ENCODE measurements at places on chromosomes 4 and X.

DNA sequence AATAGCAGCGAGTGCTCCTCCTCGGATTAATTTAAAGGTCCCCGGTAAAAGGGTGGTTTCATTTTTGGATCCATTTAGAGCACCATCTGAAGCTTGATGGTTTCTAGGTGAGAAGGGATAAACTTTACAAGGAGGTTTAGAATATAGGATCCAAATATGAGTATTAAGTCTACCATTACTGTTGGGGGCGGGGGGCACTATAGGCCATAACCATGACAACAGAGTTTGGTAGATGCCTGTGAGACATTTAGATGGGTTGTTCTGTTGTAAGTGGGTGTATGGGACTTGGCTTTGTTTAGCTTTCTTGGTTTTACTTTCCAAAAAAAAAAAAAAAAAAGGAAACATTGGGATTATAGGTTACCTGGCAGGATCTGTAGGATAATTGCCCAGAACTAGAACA is 92.7 kb downstream of the TENT5D start:
- DNase-seq, result no peak

DNA sequence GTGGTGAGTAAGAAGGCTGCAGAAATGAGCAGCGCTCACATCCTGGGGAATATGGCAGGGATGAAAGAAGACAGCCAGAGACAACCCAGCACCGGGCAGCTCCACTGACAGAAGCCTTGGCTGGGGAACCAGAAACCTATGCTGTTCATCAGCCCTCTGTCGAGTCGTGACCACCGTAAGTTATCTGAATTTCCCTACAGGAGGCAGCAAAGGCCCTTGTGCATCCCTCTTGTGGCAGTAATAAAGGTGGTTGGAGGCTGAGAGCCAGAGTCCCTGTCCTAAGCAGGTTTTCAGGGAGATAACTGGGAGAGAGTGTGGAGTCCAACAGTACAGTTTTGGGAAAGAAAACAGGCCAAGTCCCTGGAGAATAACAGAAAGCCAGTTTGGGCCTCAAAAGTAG is 194.0 kb upstream of the BOD1L1 start:
- DNase-seq, result no peak

- DNase-seq, result no peak
Measured at GRCh38 chrX:54492340-54492739, 3.7 kb downstream of the FGD1 start.

GRCh38 chr4:154526151-154526550 is 24.0 kb downstream of the PLRG1 start:
- DNase-seq, result no peak

GRCh38 chr4:40306226-40306625 is 28.9 kb upstream of the CHRNA9 start:
- DNase-seq, result no peak

DNA sequence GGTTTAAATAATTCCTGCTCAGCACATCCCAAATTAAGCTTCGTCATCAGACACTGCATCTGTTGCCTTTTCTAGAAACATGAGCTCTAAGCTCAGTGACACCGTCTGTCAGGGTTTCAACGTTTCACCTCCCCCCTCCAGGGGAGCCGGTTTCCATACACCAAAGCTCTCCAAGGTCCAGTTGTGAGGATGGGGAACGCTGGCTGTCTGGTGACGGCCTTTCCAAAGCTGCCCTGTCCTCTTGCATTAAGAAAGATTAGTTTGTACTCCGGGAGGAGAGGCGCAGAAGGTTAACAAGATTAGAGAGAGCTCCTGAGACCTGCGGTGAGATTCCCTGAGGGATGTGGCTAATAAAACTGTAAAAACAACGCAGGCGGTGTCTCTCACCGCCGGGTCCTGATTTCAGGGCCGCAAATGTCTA is 43.2 kb downstream of the ASMT start:
- no peak for DNase-seq

DNA sequence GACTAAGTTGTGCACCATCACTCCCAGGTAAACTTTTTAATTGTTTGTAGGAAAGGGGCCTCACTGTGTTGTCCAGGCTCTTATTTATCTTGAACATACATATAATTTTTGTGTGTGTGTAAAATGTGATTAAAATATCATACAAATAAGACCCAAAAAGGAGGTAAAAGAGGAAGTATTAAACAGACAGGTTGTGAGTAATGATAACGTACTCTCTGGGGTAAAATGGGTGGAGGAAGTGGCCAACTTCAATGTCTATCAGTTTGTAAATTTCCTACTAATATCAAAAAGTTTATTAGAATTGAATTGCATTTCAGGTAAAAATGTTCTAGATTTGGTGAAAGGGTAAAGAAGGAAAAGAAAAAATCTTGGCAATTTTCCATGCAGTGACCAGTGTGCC is 48.8 kb downstream of the SULT1E1 start:
- no peak for DNase-seq

- no peak for DNase-seq
Measured at GRCh38 chrX:928606-929005, 283.8 kb downstream of the CRLF2 start.

DNA sequence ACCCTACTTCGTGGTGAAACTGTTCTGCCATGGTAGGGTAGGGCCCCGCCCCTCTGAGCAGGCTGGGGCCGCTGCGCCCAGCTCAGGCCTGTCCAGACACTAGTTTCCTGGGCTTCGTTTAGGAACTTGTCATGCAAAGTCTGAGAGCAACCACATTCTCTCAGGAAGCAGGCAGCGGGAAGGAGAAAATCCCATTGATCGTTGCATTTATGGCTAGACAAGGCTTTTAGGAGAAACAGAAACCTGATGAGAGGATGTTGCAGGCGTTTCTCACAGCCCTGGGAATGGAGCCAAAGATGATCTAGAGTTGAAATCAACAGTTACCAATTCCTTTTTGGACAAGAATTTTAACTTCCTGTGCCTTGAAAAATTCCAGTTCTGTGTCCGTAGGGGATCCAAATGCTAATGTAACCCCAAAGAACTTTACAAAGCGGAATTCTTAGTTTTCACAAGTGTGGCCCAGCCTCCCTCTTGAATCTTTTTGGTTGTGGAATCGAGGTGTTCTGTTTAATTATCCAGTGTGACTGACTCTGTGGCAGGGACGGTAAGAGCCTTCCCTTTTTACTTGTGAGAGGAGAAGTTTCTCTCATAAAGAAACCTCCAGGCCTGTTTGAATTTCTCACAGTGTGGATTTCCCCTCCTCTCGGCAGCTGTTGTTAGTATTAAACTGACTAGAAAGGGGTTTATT is 4.5 kb upstream of the CXCL9 start:
- DNase-seq, result peak; percentile 72

GRCh38 chrX:2607113-2607512 is 84.0 kb upstream of the CD99 start:
- no peak for DNase-seq

- DNase-seq, result no peak
Measured at GRCh38 chrX:13440176-13440575, 120.3 kb upstream of the ATXN3L start.

GRCh38 chrX:107542500-107542899 is 85.8 kb upstream of the PRPS1 start:
- DNase-seq, result no peak

- no peak for DNase-seq
Measured at GRCh38 chrX:42678133-42678532, 99.8 kb downstream of the PPP1R2C start.

- DNase-seq, result no peak
Measured at GRCh38 chr4:75142382-75142781, 209.5 kb downstream of the PARM1 start.

Measured in SK-N-MC (cell line).